Stimulated activated CD8-positive, alpha-beta memory T cell treated with anti-CD3 and anti-CD28 coated beads, Interleukin-7, amount 100 ng/mL, for 4 hours (primary cell): ENCODE measurements at places on chromosomes 12 and 14.

DNA sequence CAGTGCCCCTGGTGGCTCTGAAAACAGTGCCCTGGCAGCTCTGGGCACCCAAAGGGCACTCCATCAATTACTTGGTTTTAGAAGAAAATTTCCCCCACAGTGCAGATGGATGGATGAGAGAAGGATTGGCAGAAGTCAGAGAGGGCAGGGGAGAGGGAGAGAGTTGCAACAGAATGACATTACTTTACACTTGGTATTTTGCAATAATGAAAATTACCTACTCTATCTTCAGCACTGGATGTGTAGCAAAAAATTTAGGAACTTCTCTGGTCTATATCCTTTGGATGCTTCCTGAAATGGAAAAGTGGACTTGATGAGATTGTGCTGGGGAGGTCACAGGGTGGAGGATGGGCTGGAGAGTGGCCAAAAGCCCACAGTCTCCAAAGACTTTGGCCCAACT lies 193.2 kb downstream of the CHST11 start:
- no peak for DNase-seq

GRCh38 chr14:100434911-100435438 lies 111.8 kb downstream of the SLC25A47 start:
- no peak for DNase-seq

GRCh38 chr14:89349171-89350008 lies 67.6 kb downstream of the FOXN3 start:
- no peak for DNase-seq

DNA sequence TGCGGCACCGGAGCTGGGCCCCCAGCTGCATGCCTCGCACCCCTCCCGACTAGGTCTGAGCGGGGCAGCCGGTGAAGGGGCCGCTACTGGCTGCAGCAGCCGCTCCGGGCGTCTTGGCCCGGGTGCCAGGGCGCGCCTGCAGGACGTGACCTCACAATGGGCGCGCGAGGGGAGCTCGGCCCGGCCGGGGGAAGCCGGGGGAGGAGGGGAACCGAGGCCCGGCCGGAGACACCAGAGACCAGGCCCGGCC lies 353 bp downstream of the BAG5 start:
- DNase-seq, result no peak

- DNase-seq, result no peak
Observed at GRCh38 chr14:69895109-69895508, 15.9 kb downstream of the SMOC1 start.

GRCh38 chr14:95380350-95381042 lies 60.8 kb upstream of the CLMN start:
- DNase-seq, result no peak

GRCh38 chr14:58607131-58607951 lies 30.4 kb upstream of the DACT1 start:
- no peak for DNase-seq

DNA sequence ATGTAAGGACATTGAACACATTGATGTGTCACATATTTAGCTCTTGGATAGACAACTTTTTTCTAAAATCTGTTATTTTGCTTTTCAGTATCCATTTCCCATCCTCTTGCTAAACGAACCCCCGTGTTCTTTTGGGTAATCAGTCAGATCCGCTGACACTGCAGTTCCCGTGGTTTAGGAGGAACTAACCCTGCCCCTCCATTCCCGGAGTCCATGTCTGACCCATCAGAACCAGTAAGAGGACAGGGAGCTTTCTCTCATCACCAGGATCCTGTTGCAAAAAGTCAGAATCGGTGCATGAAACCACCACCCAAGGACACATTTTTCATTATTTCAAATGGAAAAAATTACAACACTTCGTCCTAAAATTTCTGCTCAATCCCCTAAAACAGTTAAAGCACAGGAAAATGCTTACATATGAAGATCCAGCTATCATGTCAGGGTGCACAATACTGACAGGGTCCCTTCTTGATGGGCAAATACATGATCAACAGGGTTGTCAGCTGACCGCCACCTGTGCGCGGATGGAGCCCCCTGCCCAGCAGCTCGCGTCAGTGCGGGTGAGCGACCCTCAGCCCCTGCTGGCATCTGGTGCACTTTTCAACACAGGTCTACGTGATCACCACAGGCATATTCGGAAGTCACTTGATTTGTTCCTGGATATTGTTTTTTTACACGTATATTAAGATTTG lies 276.8 kb downstream of the ADGRD1 start:
- DNase-seq, result no peak

DNA sequence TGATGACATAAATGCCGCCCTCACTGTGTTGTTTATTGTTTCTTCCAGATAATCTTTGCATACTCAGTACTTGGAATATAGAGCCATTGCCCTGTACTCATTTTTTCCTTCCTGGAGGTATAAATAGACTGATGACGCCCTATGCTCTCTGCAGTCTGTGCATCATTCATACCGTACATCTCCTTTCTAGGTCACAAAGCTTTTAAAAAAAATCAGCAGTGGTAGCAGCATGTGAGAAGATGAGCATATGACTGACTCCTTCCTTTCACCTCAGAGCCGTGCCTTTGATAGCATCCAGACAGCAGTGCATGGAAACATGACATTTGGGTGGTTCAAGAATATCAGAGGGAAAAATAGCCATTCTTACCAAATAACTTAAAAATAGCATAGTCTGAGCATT lies 77.3 kb downstream of the PDE3A start:
- DNase-seq, result no peak

DNA sequence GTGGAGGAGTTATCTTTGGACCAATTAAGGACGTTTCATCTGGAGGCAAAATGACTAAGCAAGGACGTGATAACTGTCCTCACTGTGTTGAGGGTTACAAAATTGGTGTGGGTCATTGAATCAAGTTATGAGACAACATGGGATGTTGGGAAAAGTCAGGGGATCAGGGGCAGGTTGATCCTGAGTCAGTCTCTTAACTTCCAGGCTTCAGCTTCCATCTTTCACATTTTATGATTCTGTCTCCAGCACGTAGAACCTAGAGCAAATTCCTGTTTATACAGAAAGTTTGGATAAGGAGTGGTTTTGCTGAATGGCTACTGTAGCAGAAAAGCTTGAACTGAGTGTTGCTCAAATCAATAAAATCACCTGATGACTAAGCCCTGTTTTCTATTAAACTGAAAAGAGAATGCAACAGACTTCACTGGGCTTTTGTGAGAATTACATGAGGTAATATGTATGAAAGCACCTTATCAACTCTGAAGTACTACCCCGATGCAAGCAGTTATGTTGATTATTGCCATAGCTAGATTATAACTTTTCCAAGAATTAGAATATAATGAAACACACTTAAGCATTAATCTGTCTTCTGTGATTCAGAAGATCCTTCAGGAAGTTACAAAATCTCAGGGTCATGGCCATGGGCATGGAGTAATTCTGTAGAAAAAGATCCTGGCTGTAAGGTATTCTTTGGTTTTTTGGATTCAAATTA lies 184.8 kb downstream of the ETV6 start:
- no peak for DNase-seq

- no peak for DNase-seq
Observed at GRCh38 chr14:90556012-90556477, 159.2 kb downstream of the CALM1 start.

GRCh38 chr12:13000925-13001774 lies 1.1 kb upstream of the HEBP1 start:
- DNase-seq, result peak; percentile 26

DNA sequence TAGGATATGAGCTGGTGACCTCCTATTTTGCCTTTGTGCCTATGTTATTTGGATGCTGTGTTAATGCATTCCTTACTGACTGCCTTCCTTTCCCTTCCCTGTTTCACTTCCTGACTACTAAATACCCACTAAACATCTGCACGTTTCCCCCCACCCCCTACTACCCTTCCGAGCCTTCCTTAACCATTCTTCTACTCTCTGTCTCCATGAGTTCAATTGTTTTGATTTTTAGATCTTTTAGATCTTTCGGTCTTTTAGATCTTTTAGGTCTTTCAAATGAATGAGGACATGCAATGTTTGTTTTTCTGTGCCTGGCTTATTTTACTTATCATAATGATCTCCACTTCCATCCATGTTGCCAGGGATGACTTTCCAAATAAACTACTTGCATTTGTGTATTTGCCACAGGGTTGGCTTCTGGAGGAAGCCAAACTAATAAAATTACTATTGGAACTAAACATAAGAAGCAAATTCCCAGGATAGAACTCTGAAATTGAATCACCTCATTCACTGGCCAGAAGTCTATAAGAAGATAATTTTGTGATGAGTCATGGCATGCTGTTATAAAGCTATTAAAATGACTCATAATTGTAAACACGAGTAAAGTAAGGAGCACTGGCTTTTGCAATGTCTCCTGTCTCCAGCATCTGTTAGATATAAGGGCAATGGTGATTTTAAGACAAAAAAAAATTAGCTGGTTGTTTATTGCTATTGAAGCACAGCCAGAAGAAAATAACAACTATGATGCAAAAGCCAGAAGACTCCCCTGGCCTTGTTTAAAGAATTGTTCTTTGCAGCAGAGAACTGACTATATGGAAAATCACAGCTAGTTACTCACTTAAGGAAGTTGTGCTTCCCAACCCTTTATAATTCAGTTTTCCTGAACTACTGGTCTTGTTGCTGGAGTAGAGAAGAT lies 586.3 kb downstream of the LRFN5 start:
- DNase-seq, result no peak

GRCh38 chr12:6534945-6535696 lies 804 bp downstream of the GAPDH start:
- DNase-seq, result peak; percentile 54

- no peak for DNase-seq
Observed at GRCh38 chr12:65495233-65495632, 216.8 kb downstream of the MSRB3 start.

GRCh38 chr12:50626026-50626425 lies 121.2 kb downstream of the DIP2B start:
- DNase-seq, result no peak

DNA sequence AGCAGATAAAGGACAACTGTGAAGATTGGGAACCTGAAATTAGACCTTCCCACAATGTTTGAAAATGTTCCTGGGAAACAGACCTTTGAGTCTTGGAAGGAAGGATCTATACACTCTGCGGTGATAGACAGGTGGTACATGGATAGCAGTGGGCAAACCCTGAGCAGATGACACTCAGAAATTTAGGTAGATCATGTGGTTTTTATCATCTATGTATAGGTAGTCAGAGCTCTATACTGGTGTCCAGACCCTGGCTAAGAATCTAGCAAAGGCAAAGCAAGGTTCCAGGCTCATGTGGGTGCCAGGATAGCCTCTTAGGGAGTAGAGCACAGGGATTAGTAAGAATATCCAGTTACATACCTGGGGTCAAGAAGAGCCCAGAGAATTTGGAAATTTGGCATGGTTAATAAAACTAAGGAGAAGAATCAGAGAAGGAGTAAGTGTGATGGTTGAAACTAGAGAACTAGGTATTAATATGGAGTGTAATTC lies 331.2 kb upstream of the FBXO33 start:
- DNase-seq, result no peak

GRCh38 chr14:75989134-75989533 lies 3.6 kb downstream of the IFT43 start:
- no peak for DNase-seq

DNA sequence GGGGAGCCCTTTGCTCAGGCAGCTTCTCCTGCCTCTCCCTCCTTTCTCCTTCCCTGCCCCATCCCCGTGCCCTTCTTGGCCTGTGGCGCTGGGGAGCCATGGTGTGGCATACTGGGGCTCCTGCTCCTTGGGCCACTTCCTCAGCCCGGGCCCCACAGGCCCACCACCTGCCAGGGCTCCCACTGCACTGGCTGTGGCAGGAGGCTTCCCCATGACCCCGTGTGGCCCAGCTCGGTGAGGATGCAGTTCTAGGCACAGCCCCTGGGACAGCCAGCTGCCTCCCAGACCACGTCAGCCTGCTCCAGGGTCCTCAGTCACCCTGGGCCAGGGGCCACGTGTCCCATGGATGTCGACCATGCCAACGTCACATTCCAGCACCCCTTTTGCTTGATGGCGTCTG lies 13.0 kb upstream of the AMN start:
- no peak for DNase-seq

DNA sequence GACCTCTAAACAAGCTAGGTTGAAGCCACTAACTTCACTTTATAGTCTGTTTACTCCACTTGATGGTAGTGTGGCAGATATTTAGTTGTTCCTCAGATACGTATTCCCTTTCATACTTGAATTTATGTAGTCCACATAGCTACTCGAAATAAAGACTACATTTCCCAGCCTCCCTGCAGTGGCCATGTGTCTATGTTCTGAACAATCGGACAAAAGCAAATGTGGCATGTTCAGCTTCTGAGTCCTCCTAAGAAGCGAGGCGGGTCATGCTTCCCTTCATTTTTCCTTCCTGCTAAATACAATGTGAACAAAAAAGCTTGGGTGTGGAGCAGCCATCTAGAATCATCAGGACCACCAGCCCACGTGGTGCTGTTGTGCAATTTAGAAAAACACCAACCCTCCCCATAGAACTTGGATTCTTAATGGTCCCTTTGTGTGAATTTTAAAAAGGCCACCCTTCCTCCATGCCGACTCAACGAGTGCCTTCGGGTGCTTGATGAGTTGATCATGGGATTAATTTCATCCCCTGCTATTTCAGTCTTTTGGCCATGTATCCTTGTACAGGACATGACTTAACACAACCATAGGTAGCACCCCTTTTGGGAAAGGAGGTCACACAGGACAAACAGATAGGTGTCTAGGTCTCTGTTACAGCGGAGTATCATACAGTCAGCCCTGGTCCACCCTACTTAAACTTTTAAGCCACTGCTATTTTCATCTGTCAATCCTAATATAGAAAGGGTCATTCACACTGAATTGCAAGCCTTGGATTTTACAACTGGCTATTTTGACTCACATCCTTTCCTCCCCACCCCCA lies 60.7 kb downstream of the ZFC3H1 start:
- no peak for DNase-seq

DNA sequence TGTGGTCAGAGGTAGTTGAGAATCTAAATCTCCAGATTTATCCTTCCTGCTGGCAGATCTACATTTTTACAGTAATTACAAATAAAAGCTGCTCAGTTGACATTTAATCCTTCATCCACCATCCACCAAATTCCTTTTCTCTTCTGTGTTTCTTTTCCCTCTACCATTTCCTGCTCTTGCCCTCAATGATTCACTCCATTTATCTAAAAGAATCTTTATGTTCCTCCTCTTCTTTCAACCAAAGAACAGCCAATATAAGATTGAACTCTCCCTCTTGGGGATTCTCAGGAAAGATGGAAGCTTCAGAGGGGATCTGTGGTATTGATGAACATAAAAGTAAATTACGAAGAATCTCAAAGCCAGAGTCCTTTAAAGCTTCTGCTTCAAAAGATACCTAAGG lies 4.4 kb downstream of the MAP4K5 start:
- DNase-seq, result no peak

DNA sequence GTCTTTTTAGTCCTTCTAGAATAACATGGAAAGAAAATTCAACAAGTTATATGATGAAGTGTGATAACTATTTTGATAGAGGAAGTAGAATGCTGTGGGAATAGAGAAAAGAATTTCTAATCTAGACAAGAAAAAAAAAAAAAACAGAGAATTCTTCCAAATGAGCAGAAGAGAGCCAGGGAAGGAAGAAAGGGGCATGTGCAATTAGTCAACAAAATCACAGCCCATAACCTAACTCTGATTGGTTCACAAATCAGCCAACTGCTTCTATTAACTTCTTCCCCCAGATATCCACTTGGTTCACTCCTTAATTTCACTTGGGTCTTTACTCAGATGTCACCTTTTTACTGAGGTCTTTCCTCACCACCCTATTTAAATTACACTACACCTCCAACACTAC lies 69.5 kb downstream of the BTG1 start:
- no peak for DNase-seq
